Activated CD4-positive, CD25-positive, alpha-beta regulatory T cell treated with anti-CD3 and anti-CD28 coated beads, Interleukin-2, amount 50 U/mL, for 72 hours (primary cell): ENCODE measurements at places on chromosomes 2 and 18.

- no peak for DNase-seq
Observed at GRCh38 chr2:180222644-180223043, 215.5 kb upstream of the CWC22 start.

GRCh38 chr2:189982780-189983394, 79.6 kb downstream of the MSTN start:
- no peak for DNase-seq

GRCh38 chr2:161418715-161419637, 2.9 kb downstream of the TBR1 start:
- DNase-seq: no peak

DNA sequence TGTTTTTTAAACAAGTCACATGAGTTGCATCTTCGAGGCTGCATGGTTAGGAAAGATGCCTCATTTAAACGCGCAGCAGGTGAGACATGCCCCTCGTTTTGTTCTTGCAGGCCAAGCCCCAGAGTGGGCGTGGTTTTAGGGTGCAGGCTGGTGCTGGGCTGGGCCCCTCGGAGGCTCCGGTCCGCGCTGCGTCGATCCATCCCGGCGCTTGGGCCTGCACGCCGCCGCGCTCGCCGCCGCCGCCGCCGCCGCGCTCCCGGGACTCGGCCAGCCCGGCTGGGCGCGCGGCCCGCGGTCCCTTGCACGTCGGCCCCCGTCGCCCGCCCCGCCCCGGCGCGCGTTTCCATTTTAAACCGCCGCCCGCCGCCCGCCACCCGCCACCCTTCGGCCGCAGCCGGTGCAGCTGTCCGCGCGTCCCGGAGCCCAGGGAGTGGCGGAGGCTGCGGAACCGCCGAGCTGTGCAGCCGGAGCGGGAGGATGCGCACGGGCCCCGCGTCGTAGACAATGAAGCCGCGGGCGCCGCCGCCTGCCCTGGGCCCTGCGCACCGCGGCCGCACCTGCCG, 175.5 kb downstream of the AGAP1 start:
- no peak for DNase-seq

DNA sequence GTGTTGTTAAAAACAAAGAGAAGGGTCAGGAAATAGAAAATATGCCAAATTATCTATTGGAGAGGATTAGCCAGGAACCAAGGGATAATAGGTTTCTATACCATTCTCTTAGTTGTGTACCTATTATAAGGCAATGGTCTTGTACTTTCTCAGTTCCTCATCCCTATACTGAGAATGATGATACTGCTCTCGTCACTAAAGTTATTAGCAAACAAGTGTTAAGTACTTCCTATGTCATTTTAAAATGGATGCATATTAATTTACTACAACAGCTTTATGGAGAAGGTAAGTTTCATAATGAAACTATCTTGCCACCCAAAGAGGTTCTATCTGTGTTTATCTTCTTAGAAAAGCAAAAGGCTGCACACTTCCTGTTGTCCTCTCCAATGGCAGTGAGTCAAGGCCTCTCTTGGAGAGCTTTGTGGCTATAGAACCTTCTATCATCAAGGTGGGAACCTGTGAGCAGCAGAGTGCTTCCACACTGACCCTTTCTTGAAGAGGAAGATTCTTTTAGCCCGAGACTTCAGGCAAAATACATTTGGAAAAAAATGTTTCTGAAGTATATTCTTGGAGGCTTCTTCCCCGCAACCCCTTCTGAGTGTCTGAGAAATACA, 460.7 kb upstream of the FANCL start:
- no peak for DNase-seq

DNA sequence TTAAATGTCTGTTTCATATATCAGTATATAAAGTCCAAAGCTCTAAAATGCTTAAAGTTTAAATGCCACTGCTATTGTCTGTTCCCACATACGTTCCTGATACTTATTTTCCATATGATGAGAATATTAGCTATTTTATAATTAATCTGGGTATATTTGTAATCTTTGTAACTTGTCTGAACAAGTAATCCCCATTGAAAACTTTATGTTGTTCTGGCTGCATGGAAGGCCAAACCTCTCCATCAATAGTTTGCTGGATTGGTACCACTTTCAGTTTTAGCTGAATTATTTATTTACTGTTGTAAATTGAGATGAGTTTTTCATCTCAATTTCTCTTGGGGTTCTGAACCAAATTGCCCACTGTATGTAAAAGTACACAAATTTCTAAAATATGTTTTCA, 1.5 kb downstream of the MBD5 start:
- no peak for DNase-seq

- no peak for DNase-seq
Observed at GRCh38 chr18:36381075-36381474, 83.6 kb downstream of the FHOD3 start.
